Esophagus muscularis mucosa (tissue), 4 donors: ENCODE measurements at places on chromosomes 7 and 10.

DNA sequence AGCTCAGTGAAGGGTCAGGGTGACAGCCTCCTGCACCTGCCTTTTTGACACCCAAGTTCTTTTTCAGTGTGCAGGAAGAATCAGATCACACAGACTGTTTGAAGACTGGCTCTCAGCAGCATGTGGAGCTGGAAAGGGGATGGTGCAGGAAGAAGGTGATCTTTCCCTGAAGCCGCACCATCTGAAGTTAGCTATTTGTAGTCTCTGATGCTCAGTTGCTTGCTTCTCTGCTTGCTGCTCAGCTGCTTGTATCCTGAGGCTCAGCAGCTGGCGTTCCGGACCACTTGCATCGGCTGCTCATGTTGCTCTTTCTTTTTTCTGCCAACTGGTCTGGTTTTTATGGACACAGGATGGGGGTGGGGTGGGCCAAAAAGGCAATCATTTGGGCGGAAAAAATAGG is 15.8 kb upstream of the DNMBP start:
- DNase-seq, result no peak

DNA sequence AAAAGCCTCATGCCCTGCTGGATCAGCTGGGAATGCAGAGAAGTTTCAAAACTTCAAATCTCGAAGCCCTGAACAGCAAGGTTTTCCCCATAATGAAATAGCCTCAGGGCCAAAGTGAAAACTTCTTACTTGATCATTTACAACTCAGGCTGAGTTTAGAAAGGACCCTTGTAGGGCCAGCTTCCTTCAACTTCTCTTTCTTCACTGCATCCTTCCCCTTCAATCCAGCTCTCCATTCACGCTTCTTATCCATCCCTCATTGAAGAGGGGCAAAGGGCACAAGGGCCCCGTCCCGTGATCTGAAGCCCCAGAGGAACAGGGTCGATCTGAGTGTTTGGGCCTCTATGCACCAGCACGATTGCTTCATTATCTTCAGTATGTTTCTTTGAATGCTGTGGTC is 392.2 kb upstream of the CELF2 start:
- DNase-seq, result peak; percentile 45

- no peak for DNase-seq
Observed at GRCh38 chr10:86652361-86653202, 1.8 kb upstream of the OPN4 start.

DNA sequence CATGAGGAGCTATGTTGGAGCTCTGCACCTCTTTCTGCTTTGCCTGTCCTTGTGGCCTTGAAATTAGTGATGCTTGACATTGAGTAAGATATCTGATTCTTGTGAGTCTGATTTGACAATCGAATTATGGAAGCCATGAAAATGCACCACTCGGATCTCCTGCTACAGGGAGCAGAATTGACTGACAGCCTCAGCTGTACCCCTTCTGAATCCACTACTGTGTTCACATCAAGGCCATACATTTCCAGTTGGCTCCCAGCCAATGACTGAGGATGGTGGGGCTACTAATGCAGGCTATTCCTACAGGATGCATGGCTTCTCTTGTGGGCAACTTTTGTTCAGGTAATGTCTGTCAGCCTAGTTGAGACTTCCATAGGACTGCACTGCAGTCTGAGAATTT is 321.9 kb downstream of the REEP3 start:
- no peak for DNase-seq

DNA sequence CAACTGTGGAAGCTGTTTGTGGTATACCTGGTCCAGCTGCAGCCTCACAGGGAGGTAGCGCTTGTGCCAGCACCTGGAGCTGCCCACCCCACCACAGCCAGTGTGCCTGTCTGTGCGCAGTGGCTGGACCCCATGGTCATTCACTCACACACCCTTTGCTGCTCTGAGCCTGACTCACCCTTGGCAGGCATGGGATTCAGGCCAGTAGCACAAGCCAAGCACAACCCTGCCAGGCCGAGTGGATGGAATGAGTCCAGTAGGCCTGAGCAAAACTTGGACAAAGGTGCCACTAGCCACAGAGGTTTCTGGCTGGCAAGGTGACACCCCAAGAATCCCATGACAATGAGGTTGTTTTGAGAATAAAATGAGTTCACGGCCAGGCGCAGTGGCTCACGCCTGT is 19.0 kb downstream of the RBM48 start:
- DNase-seq, result no peak

- DNase-seq, result peak; percentile 94
Observed at GRCh38 chr10:129694691-129695243, 227.7 kb downstream of the MGMT start.

- DNase-seq, result no peak
Observed at GRCh38 chr10:49139846-49140195, 6.0 kb upstream of the FAM170B start.

- no peak for DNase-seq
Observed at GRCh38 chr7:13827716-13828115, 161.8 kb downstream of the ETV1 start.

DNA sequence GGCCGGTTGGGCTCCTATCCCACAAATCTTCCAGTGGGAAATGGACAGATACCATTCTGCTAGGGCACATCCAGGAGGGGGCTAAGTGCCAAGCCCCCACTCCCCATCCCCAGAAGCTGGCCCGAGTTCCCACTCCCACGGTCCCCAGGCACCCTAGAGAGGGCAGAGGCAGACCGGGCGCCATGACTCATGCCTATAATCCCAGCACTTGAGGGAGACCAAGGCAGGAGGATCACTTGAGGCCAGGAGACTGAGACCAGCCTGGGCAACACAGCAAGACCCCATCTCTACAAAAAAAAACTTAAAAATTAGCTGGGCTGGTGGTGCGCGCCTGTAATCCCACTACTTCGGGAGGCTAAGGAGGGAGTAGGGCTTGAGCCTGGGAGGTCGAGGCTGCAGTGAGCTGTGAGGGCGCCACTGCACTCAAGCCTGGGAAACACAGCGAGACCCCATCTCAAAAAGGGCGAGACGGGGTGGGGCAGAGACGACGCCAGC is 870 bp downstream of the GNA12 start:
- DNase-seq, result no peak

GRCh38 chr7:8126601-8127167 is 135.3 kb downstream of the ICA1 start:
- DNase-seq, result no peak

GRCh38 chr10:22346096-22346661 is 883 bp downstream of the SPAG6 start:
- no peak for DNase-seq

DNA sequence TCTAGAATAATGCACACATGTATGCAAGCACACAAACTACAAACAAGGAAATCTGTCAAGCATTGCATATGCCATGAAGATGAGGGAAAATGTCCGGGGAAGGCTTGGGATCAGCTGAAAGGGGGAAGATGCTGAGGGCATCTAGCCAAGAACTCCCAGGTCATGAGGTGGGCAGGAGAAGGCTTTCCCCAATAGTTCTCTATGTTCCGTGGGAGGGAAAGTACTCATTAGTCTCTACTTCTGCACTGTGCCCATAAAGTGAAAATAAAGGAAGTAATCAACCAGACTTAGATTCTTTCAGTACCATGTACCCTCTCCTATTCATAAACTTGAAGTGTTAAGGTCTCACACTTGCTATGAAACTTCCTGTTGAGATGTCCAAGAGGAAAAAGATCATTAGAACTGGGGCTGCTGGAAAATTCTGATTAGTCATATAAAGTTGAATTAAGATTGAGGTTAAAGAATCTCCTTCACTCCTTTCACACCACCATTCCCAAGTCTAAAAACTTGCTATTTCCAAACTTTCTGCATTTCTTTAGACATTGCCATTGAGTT is 17.1 kb upstream of the LIPF start:
- no peak for DNase-seq

GRCh38 chr10:127267442-127267841 is 71.1 kb upstream of the INSYN2A start:
- DNase-seq, result no peak

- no peak for DNase-seq
Observed at GRCh38 chr7:11831736-11832495, at the start of gene THSD7A. Gene THSD7A (minus strand): TSS chr7:11832198. CDS start chr7:11831946, 252 bp downstream.

DNA sequence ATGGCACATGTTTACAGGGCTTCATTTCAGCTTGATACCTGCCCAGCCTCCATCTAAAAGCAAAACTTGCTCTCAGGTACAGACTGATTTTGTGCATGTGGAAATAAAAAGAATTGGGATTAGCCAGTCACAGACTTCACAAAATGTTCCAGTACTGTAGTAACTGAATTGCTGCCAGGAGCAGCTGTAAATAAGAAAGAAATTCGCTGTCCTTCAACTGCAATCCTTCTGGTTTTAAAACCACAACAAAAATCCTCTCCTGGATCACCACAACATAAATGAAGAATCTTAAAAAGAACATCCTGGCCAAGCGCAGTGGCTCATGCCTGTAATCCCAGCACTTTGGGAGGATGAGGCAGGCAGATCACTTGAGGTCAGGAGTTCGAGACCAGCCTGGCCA is 3.9 kb upstream of the MIOS start:
- DNase-seq, result no peak

DNA sequence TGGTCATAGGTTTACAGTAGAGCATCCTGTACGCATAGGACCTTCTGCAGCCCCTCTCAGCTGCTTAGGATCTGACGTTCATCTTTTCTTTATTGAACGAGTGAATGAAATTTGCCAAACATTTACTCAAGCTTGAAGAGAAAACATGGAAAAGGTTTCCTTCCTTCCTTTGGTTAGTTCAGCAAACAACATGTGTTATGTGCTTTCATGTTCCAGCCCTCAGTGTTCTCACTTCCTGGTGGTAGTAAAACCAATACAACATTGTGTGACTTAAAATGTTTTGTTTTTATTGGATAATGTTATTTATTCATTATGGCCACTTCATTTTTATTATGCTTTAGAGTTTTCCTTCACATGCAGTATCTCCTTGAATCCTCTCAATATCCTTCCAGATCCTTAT is 1.4 kb upstream of the CDCA7L start:
- DNase-seq, result no peak

- no peak for DNase-seq
Observed at GRCh38 chr7:158910254-158911053, 54.1 kb downstream of the DYNC2I1 start.

DNA sequence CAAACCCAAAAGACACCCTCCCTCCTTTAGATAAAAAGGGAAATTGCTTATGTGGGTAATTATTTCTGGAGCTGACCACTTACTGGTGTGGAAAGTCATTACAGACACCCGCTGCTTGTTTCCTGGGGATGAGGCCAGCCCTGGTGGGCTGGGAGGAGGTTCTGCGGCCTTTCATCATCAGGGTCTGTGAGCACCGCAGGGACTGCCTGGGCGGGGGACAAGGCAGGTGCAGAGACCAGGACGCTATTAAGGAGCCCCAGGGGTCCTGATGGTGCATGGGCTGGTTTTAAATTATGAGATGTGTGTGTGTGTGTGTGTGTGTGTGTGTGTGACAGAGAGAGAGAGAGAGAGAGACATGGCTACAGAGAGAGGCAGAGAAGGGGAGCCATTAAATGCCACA is 171.2 kb downstream of the DNAJB6 start:
- DNase-seq, result no peak

DNA sequence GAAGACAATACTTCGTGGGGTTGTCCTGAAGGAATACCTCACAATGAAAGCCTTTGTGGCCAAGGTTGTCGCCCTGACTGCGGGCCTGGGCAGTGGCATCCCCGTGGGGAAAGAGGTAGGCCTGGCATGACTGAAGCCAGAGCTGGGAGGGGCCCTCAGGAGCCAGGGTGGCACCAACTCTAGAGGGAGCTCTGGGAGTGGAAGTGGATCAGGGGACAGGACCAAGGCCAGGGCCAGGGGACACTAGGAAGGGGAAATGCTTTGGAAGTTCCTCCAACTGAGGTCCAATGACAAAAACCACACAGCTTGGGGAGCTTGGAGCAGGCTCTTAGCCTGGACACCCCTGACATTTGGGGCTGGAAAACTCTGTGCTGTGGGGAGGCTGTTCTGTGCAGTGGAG is 5.8 kb downstream of the CLCN1 start:
- no peak for DNase-seq

GRCh38 chr10:24894728-24895127 is 57.7 kb downstream of the PRTFDC1 start:
- DNase-seq, result no peak

GRCh38 chr7:8249121-8249520 is 12.8 kb downstream of the ICA1 start:
- no peak for DNase-seq

GRCh38 chr7:55237156-55237893 is 127.8 kb upstream of the LANCL2 start:
- no peak for DNase-seq

DNA sequence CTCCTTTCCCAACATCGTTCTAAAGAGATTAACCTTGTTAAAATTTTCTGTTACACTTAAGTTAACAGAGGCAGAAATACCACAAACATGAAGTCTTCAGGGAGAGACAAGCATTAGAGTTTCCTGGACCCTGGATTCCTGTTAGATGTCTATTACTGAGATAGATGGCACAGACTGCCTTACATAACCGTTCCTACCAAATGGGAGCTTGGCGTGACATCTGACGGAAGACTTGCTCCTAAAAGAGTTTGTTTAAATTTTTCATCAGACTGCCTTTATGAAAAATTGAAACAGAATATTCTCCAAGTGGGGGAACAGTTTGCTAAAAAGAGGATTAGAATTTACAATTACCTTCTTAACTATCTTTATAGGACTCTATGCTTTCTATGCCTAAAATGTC is 22.7 kb downstream of the ANK3 start:
- DNase-seq, result no peak

- no peak for DNase-seq
Observed at GRCh38 chr7:26329520-26330255, 38.0 kb downstream of the SNX10 start.

DNA sequence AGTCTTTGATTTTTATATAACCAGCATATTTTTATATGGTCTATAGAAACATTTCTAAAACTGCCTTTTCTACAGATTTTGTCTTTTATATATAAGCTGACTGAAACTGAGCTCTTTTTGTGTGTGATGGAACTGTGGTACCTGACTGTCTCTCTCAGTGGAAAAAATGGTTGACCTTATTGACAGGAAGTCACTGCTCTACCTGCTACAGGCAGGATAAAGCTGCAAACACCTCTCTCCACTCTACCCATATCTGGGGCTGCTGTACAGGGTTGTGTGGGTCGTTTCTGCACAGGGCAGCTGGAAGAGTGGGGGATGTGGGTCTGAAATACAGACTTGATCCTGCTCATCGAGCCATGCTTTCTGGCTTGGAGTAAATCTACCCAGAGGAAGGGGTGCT is 48.5 kb downstream of the BBS9 start:
- no peak for DNase-seq

DNA sequence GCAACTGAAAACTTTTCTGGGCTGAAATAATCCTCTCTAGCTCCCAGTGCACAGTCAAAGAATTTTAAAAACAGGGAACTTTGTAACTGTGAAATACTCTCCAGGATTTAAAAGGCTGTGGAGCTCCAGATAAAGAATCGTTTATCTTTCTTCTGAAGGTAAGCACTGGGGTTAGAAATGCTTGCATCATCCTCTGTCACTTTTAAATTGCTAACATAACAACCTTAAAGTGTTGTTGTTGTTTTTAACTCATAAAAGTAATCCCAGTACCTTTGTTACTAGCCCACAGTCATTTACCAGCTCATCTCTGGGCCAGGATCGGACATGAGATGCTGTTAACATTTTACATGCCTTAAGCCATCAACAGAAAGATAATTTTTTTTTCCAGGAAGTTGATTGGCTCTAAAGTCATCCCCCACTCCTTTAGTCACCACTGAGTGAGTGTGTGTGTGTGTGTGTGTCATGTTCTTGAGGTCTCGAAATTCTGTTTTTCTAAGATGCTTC is at the start of gene SLC39A12:
TSS of gene SLC39A12 (plus strand) at position 51 of the 504 bp plus-strand sequence. CDS start 1,359 bp downstream, outside the sequence.
- DNase-seq, result no peak

GRCh38 chr7:104444017-104444416 is 115.6 kb downstream of the LHFPL3 start:
- no peak for DNase-seq

- no peak for DNase-seq
Observed at GRCh38 chr7:23072048-23072447, 33.5 kb upstream of the KLHL7 start.
